CD8-positive, alpha-beta T cell (primary cell): ENCODE measurements at places on chromosomes 5 and 9.

DNA sequence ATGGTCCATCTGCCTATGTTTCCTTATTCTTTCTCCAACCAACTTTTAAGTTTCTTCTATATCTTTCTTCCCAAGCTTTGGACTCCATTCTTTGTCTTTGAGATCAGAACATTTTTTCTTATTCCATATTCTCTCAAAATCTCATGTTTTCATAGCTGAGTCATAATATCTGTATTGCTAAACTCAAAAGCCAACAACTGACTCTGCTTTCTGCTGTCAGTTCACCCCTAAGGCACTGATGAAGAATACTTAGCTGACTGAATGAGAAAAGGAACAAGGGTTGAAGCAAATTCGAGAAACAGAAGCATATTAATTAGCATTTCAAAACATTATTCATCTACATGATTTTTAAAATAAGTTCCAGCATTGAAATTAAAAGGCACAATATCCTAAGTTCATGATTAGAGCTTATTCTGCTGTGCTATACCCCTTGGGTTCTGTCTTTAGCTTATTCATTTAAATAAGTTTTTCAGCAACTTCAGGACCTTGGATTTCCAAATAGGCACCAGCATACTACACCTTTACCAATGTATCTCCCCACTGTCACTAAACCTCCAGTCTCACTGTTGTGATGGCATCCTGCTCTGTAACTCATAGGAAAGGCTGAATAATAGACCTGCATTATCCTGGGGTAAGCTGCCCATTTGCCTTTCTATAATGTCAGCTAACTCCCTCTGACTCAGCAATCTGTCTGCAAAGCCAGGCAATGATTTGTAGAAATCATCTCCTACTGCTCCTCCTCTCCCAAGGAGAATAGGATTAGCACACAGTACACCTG is 49.9 kb upstream of the C5orf46 start:
- no peak for DNase-seq

DNA sequence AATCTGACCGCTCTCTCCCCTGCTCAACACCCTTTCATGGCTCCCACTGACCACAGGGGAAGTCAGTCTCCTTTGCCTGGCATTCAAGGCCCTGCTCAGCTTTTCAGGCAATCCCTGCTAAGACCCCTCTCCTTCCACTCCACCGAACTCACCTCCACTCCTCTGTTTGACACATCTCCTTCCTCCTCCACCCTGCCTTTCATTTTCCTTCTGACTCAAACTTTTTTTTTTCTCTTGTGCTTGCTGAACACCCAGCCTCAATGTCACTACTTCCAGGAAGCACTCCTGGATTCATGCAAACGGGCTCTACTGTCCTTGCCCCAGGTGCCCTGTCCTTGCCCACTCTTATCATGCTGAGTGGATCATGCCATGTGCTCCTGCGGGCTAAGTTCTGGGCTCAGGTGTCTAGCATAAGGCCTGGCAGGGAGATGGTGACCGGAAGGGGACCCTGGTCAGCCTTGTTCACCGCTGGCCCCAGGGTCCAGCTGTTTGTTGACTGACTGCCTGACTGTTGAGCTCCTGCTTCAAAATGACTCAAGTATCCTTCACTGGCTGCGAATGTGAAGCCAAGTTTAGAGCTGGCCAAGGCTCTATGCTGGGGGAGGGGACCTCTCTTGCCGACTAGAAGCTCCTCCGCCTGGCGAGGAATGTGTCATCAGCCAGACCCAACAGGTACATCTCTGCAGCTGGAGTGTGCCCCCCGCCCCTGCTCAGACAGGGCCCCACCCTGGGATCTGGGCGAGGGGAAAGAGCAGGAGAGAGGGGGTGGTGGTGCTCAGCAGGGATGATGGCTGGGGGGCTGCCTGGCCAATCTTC is 6.2 kb downstream of the NR5A1 start:
- no peak for DNase-seq

- no peak for DNase-seq
Observed at GRCh38 chr9:109857336-109857735, 77.3 kb downstream of the PALM2AKAP2 start.

DNA sequence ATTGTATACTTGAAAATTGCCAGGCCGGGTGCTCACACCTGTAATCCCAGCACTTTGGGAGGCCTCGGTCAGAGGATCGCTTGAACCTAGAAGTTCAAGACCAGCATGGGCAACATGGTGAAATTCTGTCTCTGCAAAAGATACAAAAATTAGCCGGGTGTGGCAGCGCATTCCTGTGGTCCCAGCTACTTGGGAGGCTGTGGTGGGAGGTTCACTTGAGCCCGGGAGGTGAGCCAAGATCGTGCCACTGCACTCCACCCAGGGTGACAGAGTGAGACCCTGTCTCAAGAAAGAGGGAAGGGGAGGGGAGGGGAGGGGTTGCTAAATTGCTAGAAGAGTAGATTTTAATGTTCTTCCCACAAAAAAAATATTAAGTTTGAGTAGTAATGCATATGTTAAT is 53.2 kb downstream of the FNBP1 start:
- DNase-seq: no peak

- no peak for DNase-seq
Observed at GRCh38 chr5:171427318-171428167, 8.1 kb downstream of the FGF18 start.

DNA sequence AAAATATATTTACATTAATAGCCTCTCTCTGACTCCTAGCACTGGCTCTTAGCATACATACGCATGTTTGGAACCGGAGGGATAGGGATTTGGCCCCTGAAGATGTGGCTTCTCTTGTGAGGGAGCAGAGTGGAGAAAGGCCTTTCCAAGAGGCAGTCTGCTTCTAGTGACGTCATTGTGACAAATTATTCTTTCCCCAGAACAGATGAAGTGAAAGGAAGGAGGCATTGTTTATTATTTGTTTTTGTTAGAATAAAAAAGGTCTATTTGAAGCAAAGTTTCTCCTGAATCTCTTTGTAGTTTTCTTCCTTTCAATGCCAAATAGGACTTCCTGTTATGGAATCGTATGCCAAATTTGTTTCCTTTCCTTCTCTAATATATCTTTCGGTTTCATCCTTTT is 361.6 kb downstream of the ICE1 start:
- no peak for DNase-seq

DNA sequence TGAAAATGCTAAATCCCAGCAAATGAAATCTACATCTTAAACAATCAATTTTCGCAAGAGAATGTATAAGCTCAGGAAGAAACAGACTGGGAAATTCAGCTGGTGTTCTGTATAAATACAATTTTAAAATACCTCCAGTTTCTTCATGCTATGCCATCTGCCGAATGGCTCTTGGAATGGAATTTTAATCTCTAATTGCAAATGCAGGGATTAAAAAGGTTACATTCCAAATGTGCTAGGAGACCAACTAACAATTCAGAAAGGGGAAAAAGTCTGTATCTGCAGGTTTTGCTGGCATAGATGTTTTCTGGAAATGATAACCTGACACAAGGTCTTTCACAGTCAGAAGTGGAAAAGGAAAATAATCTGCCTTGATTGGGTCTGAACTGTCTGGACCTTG is 379.7 kb downstream of the MAT2B start:
- DNase-seq: no peak

- DNase-seq: no peak
Observed at GRCh38 chr9:2570615-2571479, 50.7 kb upstream of the VLDLR start.

- no peak for DNase-seq
Observed at GRCh38 chr9:91811024-91811909, 138.8 kb downstream of the ROR2 start.

DNA sequence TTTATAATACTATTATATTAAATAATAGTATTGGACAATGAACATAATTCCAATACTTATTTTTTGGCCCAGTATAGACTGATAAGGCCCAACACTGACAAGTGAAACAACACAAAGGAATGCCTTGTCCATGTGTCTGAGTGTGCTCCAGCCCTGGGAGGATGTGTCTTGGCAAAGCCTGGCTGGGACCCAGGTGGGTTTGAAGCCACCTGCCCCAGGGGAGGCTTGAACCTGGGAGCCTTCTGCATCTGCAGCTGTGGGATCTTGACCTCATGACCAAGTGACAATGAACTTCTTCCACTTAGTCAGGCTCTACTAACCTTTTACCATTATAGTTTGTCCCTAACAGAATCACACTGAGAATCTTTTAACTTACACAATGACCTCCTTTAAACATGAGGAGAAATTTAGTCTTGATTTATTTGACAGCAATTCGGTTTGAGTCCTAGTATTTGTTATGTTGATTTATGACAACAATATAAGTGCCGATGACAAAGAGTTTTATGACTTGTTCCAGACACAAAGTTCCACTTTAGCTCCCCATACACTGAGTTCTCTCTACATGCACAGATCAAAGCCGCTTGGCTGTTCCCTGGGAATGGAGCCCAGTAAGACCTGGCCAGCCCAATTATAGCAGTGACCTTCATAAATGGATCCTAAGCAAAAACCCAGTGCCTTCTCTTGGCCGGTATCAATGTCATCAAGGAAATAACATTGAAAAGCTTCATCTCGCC is 294.5 kb downstream of the CTNND2 start:
- no peak for DNase-seq

DNA sequence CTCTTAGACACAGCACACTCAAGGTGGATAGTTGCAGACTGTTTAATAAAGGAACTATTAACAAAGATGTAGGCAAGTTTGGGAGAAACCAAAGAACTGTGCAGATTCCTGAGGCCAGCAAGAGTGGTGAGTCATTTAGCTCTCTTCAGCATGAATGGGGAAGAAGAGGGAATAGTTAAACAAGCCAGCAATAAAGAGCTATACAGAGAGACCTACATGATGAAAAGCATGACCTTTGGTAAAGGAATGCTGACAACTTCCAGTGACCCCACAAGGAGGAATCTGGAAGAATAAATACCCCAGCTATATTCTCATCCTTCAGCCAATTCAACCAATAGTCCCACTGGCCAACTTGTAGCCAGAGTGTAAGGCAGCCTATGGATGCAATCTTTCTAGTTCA is 706.0 kb upstream of the GRAMD2B start:
- DNase-seq: no peak

DNA sequence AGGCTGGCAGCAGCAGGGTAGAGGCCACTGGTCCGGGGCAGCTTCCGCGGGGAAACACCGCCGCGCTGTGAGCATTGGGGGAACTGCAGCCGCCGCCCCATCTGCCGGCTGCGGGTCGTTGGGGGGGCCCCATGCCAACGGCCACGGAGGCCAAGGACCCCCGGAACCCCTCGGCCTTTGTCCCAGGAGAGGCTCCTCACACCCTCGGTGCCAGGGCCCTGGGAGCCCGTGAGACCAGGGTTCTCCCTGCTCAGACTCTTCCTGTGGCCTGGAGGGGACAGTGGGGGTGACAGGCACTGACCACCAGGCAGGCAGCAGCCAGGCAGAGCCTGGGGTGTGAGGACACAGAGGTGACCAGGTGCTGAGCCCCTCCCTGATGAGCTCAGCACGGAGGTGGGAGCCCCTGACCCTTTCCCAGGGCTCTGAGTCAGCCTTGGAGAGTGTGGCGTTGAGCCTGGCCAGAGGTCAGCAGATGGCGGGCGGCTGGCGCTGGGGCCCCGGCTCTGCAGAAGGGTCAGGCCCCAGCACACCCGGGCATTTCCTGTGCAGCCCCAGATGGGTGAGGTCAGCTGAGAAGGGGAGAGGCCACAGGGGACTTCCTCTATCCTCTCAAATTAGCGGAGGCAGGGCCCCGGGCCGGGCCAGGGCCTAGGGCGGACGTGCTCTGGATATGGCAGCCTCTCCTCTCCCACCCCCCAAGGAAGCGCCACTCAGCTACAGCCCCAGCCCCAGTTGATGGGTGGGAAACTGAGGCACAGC is 17.9 kb upstream of the EGFL7 start:
- DNase-seq: peak; percentile 59

DNA sequence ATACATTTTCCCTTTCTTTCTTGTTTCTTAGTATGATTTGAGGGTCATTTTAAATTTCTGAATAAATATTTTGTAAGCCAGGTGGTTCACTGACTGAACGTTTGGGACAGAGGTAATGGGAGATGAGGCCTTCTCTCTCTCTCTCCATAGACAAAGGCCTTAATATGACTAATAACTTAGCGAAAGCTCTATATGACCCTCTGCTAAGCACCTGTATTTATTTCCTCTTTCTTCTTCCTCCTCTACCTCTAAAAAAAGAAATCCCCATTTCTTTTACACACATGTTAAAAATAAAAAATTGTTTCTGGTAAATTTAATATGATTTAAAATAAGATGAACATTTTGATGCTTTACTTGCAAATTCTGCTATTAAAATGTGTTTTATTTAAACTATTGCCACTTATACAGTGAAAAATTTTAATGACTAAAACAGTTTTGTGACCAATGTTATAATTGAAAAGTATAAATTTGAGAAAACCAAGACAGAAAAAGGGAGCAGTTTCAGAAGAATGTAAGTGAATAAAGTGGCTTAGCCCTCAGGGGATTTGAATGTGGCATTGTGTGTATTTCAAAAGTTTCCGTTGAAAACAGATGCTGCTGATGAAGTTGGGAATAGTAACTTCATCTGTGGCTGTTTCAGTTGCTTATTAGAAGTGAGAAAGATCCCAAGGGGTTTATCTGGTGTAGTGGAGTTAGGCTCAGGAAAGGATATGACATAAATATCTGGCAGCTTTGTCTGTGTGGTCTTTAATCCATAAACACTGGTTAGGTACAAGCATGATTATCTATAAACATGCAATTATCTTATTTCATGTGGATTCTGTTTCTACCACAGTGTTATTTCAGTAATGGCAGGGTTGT is 128.6 kb upstream of the GRHPR start:
- DNase-seq: no peak

DNA sequence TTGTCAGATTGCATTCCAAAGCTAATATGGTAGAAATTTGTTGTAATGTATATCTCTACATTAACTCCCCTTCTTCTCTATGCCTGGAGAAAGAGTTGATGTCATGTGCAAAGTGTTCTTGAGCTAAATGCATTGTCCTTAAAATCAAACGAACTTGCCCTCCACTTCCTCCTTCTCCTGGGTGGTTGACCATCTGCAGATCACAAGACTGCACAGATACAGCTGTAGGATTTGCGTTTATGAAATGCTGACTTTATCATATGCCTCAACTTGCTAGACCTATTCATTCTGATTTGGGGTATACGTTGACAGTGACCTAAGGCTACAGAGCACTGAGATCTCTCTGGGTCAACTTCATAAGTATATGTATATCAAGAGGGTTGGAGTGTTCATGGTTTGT is 8.3 kb downstream of the TRIM32 start:
- DNase-seq: no peak

GRCh38 chr5:10364186-10364689 is 10.7 kb downstream of the MARCHF6 start:
- DNase-seq: no peak

DNA sequence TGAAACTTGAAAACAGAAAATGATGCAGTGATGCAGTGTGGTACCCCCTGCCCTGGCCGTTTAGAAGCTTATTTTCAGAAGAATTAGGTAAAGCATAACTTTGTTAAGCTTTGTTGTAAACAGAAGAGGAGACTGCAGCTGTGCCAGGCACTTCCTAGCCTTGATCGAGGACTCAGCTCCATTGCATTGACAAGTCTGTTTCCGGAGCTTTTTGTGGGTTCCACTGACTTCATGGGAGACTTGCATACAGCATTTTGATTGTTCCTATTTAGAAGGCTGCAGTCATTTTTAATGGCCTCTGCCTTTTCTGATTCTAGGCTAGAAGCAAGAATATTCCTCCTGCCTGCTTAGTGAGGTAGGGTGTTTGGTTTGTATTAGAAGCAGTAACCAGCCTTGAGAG is 12.3 kb downstream of the MVB12B start:
- DNase-seq: no peak

- DNase-seq: no peak
Observed at GRCh38 chr9:4301296-4301695, 1.4 kb upstream of the GLIS3 start.

- no peak for DNase-seq
Observed at GRCh38 chr5:171578829-171579491, 159.5 kb downstream of the FGF18 start.

- DNase-seq: no peak
Observed at GRCh38 chr5:133806847-133807246, 161.6 kb downstream of the C5orf15 start.

GRCh38 chr9:81772144-81772543 is 82.8 kb upstream of the TLE1 start:
- DNase-seq: no peak
